ENCODE measurements at places on chromosomes 16 and 17. TPM values are rescaled to one million over a fixed set of nuclear protein-coding genes. Genes with fewer than 3 reads are reported as not detected.

The CPHXL2 gene
- total RNA-seq = not detected

The TMEM170A gene
- 10.7 TPM for total RNA-seq

The CTRB2 gene
- total RNA-seq = not detected

The SDR42E2 gene
- not detected for total RNA-seq

The TBC1D3C gene
- total RNA-seq = 0.32 TPM

The CCL22 gene
- total RNA-seq = not detected

The ANKRD40CL gene
- total RNA-seq = not detected

The DPEP3 gene
- total RNA-seq = not detected

The CCL23 gene
- total RNA-seq = not detected

The CCL17 gene
- total RNA-seq = not detected

Measured in articular chondrocyte of knee joint (primary cell).